ENCODE measurements at places on chromosomes 1 and 21.

DNA sequence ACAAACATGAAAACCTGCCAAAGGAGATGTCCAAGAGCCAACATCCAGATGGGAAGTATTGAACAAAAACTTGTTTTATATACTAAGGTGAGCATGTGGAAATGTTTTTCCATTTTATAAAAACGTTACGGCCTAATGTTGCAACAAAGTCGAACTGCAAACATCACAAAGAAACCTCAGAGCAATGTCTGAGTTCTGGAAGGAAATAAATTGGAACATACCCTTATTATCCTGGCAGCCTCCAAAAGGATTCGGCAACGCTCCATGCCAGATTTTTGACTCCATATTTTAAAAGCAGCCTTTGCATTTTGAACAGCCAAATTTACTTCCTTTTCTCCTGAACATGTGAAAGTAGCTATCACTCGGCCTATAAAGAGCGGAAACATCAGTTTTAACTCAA lies 3.3 kb downstream of the ALDH9A1 start:
- no peak for DNase-seq

DNA sequence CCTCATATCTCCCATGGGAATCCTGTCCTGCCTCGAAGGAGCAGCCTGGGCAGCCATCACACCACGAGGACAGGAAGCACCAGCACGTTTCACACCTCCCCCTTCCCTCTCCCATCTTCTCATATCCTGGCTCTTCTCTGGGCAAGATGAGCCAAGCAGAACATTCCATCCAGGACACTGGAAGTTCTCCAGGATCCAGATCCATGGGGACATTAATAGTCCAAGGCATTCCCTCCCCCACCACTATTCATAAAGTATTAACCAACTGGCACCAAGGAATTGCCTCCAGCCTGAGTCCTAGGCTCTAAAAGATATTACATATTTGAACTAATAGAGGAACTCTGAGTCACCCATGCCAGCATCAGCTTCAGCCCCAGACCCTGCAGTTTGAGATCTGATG lies 8.7 kb downstream of the SLAMF8 start:
- DNase-seq: no peak

- no peak for DNase-seq
These were observed 4.6 kb downstream of the SLC37A1 start for GRCh38 chr21:42518215-42518614.

DNA sequence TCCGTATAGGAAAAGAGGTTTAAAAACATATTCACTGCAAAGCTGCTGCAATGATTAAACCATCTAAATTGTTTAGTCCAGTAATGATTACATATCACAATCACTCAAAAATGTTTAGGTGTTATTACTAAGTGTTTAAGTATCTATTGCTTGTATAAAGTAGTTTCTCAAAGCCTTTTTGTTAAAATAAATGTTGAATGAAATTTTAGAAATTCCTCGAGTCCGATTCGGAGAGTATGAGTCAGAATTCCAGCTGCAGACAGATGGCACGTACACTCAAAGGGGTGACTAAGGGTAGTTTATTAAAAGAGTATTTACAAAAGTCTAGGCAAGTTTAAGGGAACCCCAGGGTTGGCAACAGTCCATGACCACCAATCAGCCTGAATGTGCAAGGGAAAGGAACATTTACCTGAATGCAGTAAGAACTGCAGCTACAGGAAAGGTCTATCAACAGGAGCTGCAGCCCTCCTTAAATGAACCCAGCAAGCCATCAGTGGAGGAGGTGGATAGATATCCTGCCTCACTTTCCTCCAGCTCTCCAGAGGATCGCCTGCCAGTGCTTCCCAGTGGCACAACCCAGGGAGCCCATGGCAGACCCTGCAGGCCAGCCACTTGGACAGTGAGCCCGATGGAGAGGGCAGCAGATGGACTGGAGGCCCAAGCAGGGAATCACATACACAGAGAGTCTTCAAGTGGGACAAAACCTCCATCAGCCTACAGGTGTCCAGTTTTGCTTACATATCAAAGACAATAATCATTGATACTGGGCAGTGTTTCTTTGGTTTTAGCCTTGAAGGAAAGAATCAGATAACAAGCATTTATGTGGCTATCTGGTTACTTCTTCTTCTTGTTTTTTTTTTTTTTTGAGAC lies 92.1 kb upstream of the SLC44A3 start:
- DNase-seq: no peak

DNA sequence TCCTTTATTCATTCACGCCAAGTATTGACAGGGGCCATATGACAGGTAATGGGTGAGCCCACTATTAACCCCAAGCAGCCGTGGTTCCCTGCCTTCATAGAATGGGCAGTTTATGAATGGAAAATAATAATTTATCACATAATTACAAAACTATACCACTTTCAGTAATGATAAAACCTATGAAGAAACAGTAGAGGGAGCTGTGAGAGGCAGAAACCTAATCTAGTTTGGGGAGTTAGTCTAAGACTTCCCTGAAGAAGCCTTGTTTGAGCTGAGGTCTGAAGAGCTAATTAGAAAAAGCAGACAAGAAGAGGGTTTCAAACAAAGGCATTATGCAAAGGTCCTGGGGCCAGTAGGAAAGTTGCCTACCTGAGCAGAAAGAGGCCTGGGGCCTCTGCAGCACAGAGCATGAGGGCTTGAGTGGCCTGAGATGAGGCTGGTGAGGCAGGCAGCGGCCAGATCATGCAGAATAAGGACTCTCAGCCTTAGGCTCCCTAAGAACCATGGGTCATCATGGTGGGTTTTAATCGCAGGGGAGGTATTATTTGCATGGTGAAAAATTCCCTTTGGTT lies 142.8 kb downstream of the ATG4C start:
- DNase-seq: no peak

GRCh38 chr1:235831148-235831547 lies 35.6 kb downstream of the LYST start:
- no peak for DNase-seq

DNA sequence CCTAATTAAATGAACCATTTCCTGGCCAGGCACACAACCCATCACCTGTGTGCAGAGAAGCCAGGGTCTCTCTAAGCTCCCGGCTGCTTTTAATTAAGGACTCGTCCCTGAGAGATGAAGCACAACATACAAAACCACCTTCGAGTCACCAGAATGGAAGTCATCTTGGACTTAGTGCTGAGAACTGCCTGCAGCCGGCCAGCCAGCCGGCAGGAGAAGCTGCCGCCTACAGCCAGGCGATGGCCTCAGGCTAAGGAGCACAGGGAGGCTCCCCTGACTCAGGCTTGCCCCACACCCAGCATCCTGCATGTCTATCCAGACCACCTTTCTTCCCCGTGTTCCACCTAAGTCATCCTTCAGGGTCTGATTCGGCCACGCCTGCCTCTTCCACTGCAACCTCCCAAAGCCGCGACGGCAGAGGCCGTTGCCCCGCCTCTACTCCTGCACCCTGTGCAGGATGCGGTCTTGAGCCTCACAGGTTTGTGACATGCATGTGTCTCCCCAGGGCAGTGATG lies 83.6 kb downstream of the SLC66A1 start:
- no peak for DNase-seq

DNA sequence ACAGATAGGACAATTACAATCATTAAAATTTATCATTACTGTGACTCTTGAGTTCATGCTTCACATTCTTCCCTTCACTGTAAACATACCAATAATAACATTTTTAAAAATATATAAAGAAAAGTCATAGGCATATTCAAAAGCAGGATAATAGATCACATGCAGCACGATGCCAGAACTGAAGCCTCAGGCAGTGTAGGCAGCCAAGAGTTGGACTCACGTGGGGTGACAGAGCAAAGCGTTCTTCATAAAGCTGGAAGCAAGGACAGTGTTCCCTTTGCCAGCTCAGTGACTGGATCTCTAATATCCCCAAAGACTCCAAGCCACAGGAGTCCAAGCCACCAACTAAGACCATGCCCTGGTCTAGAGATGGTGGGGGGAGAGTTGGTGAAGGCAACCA lies 77.7 kb downstream of the ODF2L start:
- DNase-seq: no peak

Measured in stimulated activated CD8-positive, alpha-beta memory T cell treated with anti-CD3 and anti-CD28 coated beads, Interleukin-15, amount 100 ng/mL, for 4 hours (primary cell).